ENCODE measurements at places on chromosomes 1 and 21. TPM values are rescaled to one million over a fixed set of nuclear protein-coding genes. Genes with fewer than 3 reads are reported as not detected.

- no peak for DNase-seq
Measured at GRCh38 chr1:153805886-153806719, 30.9 kb downstream of the SLC27A3 start.

DNA sequence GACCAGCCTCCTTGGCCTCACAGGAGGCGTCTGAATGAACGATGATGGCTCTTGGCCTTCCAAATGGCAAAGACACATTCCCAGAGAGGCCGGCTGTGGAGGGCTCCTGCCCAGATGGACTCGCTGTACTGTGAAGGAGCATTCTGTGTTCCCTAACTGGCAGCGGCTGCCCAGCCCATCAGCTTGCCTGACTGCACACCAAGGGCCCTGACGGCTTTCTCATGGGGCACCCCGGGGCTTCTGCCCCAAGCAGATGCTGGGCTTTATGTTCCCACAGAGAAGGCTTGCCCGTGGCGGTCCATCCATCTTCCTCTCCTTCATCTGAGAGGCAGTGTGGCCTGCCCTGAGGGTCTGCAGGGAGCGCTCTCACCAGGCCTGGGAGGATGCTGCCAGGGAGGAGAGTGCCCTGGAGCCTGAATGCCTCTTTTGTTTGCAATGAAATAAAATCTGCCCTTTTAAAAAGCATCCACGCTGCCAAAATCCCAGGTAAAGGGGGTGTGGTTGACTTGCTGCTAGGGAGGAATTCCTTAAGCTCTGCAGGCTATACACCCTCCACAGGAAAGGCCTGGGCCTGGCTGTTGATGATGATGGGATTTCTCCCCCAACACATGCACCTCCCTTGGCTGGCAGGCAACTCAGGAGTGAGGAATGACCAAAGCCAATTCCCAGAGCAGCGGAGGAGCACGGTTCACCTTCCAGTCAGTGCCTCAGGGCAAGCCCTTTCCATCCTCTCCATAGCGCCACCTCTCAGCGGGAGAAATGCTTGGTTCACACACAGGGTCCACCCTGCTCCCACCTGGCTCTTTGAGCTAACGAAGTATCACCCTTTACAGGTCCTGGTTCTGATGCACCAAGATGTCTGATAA is 84.6 kb upstream of the SSX2IP start:
- DNase-seq, result no peak

DNA sequence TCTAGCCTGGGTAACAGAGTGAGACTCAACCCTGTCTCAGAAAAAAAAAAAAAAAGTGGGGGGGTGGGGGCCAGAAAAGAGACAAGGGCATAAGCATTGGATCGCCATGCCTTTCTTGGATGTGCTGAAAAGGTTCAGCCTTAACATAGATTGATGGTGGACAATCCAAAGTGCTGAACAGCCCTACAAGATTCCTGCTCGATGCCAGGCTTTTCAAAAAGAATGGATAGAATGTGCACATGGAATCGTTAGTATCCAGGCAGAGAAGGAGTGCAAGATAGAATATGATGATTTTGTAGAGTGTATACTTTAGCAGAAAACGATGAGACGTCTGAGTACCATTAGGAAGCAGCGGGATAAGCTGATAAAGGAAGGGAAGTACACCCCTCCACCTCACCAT is 10.9 kb upstream of the COA7 start:
- DNase-seq, result no peak

Gene LIPI
- not detected for total RNA-seq

Gene LCE1A
- total RNA-seq, result not detected

Gene TESK2
- 1.4 TPM for total RNA-seq

DNA sequence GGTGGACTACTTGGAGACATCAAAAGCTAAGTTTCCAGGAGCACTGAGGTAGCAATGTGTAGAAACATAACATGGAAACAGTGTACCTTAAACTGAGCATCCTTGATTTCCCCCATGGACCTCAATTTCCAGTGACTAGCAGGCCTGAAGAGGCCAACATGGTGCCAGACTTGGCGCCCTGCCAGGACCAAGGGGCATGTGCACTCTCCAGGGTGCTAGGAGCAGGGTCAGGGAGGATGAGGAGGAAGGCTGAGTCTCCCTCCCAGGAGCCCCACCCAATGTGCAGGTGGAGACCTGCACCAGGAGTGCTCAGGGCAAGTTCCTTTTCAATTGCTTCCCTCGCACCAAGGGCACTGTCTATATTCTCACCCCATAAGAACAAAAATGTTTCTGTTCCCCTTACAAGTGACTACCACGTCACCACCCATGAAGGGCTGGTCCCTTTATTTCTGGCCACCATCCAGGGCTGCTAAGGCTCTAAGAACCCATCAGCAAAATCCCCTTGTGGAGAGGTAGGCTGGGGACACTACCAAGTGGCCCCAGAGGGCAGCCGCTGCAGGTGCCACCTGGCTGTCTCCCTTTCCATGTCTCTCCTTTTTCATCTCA is 39.2 kb downstream of the MX1 start:
- DNase-seq, result no peak

GRCh38 chr1:26323382-26323781 is 5.6 kb downstream of the CD52 start:
- no peak for DNase-seq

GRCh38 chr1:11800391-11800755 is 5.4 kb downstream of the MTHFR start:
- DNase-seq, result no peak

DNA sequence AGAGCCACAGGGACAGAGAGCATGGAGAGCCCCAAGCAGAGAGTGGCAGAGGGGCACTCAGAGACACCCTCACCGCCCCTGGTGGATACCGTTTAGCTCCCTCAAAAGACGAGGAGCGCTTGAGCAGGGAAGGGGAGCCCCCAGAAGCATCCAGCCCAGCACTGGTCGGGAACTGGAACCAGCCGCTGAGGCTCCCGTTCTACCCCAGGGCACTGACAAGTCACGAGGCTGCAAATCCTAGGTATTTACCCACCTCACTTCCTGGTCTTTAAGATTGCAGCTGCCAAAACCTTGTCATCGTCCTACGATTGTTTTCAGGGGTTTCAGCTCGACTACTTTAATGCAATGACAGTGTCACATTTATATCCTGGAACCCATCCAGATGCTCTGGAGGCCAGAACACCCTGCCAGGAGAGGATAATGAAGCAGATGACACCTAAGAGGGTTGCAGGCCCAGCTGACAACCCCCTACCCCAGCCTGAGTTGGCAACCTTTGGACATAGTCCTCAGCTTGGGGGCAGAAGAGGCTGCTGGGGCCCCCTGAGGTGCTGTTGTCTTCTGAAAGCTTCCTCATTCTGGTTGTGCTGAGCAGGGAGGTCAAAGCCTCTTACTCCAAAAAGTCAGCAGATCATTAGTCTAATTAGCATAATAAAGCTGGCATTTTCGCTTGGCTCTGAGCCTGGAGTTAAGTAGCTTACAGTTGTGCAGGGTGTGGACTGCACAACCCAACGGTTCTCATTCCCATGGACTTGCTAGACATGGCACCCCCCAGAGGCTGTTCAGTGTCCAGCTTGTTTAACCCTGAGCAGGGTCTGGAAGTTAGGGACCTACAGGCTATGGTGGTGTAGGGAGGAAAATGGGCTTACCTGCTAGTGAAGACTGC is 20.6 kb upstream of the BACE2 start:
- DNase-seq, result no peak

Gene TMEM81
- 2.6 TPM for total RNA-seq

DNA sequence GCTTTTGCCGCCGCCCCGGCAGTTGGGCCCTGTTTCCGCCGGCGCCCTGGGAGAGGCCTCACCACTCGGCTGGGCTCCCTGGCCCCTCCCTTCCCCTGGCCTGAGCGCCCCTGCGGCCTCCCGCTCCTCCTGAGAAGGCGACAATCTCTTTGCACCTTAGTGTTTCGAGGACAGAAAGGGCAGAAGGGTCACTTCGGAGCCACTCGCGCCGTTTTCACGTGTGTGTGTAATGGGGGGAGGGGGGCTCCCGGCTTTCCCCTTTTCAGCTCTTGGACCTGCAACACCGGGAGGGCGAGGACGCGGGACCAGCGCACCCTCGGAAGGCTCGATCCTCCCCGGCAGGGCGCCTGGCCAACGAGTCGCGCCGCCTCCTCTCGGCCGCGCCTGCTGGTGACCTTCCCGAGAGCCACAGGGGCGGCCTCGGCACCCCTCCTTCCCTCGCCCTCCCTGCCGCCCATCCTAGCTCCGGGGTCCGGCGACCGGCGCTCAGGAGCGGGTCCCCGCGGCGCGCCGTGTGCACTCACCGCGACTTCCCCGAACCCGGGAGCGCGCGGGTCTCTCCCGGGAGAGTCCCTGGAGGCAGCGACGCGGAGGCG is 432 bp upstream of the SIM2 start:
- no peak for DNase-seq

GRCh38 chr1:14845851-14846250 is 247.4 kb downstream of the KAZN start:
- DNase-seq, result no peak

DNA sequence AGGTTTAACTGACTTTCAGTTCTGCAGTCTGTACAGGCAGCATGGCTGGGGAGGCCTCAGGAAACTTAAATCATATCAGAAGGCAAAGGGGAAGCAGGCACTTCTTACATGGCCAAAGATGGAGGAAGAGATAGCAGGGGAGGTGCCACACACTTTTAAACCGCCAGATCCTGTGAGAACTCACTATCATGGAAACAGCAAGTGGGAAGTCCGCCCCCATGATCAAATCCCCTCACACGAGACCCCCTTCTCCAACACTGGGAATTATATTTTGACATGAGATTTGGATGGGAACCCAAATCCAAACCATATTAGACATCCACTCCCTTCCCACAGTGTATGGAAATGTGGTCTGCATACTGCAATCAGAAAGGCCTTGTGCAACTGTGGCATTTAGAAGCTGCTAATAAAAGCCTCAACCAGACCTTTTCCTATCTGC is 148.2 kb downstream of the FCRL5 start:
- no peak for DNase-seq

Gene PIGR
- total RNA-seq, result not detected

Gene KRTAP19-3
- not detected for total RNA-seq

GRCh38 chr21:31293986-31294385 is 50.1 kb downstream of the TIAM1 start:
- DNase-seq, result no peak

- DNase-seq, result no peak
Measured at GRCh38 chr21:37424396-37424795, 57.8 kb downstream of the DYRK1A start.

Gene PTCH2
- 1.3 TPM for total RNA-seq

Gene ARHGEF10L
- total RNA-seq, result not detected

DNA sequence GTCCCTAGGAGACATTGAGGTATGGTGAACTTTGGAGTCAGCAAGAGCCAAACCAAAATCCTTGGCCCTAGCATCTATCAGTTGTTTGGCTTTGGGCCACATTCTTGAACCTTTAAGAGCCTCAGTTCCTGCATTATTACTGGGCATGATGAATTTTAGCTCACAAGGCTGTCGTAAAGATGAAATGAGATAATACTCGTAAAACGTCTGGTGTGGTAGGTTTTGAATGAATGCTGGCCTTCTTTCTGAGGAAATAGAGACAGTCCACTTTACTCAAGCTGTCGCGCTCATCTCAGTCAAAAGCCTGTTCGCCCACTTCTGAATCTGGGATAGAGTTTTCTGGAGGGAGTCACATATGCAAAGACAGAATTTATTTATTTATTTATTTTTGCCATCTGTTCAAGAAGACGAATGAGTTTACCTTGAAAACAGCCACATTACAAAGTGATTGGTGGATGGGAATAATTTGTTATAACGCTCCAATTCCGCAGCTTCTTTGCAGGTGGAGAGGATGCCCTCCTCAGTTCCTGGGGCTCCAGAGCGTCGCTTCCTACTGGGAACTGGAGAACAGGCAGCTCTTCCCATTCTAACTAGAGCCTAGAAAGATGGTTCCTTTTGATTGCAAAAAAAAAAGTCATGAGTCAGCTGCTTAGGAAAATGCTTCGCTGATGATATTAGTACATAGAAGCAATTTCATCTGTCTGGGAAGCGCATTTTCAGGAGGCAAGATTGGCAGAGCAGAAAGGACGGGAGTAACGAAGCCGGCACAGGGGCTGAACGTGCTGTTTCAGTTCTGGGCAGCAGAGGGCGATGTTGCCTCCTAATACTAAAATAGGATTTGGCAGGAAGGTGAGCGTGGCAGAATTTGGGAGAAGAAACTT is 49.9 kb upstream of the CYP2J2 start:
- DNase-seq, result peak; percentile 8

Gene SPATA46
- not detected for total RNA-seq

Gene SLC26A9
- not detected for total RNA-seq

Gene OR2T1
- total RNA-seq, result not detected

DNA sequence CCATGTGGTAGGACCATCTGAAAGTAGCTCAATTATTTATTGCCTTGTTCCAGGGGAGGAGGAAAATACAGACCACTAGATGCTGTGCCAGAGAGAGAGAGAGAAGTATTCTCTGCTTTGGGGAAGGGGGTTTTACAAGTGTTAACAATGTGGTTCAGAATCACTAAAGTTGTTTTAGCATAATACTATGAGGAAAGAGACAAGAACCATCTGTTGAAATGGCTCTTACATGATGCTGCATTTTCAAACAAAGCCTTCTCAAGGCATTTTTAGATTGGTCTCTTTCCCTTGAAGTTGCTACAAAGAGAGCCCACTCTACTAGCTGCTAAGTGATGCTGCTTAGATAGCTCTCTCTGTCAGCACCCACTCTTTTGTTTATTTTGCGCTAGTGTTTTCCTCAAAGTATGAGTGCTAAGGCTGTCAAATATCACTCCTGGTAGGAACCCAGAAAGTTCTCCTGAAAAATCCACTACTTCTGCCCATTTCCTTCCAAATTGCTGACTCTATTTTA is 255.1 kb downstream of the NFIA start:
- no peak for DNase-seq

- DNase-seq, result no peak
Measured at GRCh38 chr21:45991606-45992300, 10.2 kb downstream of the COL6A1 start.

DNA sequence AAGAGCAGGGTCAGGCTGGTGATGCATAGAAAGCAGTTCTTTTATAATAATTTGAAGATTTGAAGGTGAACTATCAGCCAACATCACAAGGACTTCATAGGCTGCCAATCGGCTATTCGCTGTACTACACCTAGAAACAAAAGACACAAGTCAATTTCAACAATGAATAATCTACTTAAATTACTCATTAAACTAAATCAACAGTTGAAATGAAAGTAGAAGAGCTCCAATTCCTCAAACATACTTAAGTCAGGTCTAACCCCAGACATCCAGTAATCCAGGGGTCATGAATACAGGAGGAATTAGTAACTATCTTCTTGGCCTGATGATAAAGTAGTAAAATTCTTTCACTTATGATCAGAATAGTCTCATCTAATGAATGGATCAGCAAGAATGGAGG is 64.5 kb downstream of the PCSK9 start:
- DNase-seq, result no peak

Gene CAPN8
- total RNA-seq, result not detected

GRCh38 chr1:211920141-211920572 is 89.6 kb upstream of the LPGAT1 start:
- no peak for DNase-seq

GRCh38 chr1:77316966-77317365 is 35.1 kb downstream of the AK5 start:
- DNase-seq, result no peak

GRCh38 chr21:14757533-14758327 is 211.6 kb upstream of the SAMSN1 start:
- no peak for DNase-seq

GRCh38 chr1:32500387-32501209 is 35.7 kb downstream of the ZBTB8B start:
- DNase-seq, result peak; percentile 2
